ENCODE measurements at places on chromosomes 6 and 20. TPM values are rescaled to one million over a fixed set of nuclear protein-coding genes. Genes with fewer than 3 reads are reported as not detected.

The LINC00237 gene
- 2.0 TPM for total RNA-seq

The OPN5 gene
- total RNA-seq = not detected

The SLC16A10 gene
- 13.6 TPM for total RNA-seq

The IMPG1 gene
- total RNA-seq = not detected

The ZFP57 gene
- not detected for total RNA-seq

All from occipital lobe (tissue), 3 donors.